NCI-H1930 (cell line): ENCODE measurements at places on chromosomes 2 and 18.
A peak's percentile ranks its signal among the peaks of the same experiment; 100 is the strongest.

- peak; percentile 8 for DNase-seq
These were observed 42.1 kb downstream of the FARSB start for GRCh38 chr2:222613715-222614331.

DNA sequence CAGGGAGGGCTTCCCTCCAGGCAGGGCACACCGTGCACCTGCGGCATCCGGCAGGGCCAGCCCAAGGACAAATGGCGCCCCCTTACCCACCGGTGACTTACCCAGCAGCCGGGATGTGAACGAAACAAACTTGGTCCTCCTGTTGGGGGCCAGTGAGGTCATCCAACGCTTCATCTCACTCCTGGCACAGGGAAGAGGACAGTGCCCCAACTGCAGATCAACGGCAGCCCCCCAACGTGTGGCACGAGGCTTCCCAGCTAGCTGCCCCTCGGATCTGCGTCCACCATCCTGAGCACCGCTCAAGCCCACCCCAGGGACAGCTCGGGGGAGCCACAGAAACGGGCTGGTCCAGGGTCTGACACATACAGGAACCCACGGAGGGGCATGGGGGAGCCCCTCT lies 12.0 kb downstream of the SNORC start:
- DNase-seq: no peak

GRCh38 chr2:54966837-54967236 lies 83.4 kb downstream of the RTN4 start:
- DNase-seq: no peak

- no peak for DNase-seq
These were observed 14.6 kb downstream of the ASAP2 start for GRCh38 chr2:9221223-9221622.

DNA sequence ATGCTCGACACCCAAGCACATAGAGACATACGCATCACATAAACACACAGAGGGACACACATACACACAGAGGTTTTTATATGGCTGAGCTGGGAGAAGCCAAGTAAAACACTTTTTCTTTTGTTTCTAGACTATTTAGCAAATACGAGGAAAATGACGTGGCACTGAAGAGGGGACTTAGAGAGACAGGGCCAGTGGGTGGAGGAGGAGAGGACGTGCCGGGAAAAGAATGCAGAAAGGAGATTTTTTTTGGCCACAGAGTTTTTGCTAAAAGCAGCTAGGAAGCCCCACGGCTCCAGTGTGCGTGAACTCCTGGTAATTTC lies 168.5 kb upstream of the KLF7 start:
- no peak for DNase-seq

GRCh38 chr2:64906853-64907536 lies 82.2 kb upstream of the SLC1A4 start:
- no peak for DNase-seq

DNA sequence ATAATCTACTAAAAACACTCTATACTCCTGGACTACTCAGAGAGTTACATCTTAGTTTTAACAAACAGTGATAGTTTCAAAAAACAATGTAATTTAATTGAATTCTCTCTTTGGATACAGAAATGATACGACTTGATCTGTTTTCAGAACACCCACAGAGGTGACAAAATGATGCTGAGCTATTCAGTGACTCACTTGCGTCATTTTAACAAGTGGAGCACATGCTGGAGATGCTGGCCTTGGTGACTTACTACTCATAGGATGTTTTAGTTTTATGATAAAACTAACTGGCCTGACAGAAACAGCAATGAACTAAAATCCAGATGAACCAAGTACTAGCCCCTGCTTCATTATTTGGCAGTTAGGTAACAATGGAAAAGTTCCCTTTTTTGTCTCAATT lies 101.3 kb upstream of the ITGB6 start:
- DNase-seq: no peak
